ENCODE measurements at places on chromosomes 7 and 10.

GRCh38 chr10:75191821-75192568 is 18.6 kb upstream of the VDAC2 start:
- no peak for DNase-seq

DNA sequence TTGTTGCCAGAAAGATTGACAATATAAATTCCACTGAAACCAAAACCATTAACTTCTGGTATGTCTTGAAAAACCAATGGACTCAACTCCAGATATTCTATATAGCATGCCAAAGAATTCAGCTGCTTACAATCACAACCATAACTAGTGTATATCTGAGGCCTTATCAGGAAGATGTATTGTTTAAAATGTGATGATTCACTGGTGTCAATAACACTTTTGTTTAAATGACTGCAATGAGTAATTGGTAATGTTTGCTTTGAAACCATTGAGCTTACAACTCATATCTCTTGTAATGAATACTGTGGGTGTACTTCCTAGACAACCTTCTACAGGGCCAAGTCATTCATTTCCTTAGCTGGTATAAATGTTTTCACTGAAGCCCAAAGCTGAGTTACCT is 727.9 kb upstream of the KCND2 start:
- DNase-seq = no peak

DNA sequence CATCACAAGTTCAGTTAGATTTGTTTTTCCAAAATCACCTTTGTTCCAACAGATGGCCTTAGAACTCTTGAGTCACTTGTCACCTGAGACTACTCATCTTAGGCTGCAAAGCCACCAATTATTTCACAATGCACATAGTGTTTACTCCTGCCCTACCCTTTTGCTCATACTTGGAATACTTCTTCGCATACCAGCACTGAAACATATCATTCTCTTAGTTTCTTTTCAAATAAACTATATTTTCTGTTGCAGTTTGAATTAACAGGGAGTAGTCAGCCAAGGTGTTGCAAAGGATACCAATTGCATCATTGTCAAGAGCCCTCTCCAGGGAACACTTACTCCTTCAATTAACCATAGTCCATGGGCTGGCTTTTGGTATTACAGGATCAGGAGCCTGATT is 71.0 kb downstream of the CASD1 start:
- no peak for DNase-seq

- DNase-seq = no peak
Measured at GRCh38 chr10:85618841-85619240, 747.8 kb downstream of the GRID1 start.

DNA sequence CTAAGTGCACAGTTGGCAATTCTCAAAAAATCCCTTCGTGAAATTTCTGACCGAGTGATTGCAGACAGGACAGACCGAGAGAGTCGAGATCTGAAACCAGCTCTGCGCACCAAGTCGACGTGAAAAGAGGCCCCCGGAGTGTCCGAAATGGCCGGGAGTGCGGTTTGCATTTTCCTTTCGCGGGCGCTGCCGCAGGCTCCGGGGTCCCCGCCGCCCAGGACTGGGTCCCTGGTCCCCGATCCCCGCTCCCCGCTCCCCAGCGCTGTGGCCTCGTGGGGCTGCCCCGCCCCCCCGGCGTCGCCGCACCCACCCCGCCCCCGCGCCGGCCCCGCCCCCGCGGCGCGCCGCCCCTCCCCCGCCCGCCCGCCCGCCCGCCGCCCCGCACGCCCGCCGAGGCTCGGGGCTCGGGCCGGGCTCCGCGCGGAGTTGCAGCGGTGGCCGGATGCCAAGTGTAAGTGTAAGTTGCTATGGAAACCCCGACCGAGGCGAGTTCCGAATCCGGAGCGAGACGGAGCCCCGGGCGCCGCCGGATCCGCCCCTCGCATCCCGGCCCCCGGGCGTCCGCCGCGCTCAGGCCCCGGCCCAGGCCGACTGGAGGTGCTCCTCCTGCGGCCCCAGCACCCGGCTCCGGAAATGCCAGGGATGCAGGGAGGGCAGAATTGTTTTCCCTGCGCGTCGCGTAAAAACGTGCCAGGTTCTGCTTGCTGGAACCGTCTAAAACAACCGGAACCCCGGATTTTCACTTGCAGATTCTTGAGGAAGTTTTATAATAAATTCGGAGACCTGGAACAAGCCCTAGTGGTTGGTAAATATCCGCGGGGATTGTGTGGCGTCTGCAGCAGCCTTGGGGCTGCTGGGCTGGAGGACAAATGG is 4.6 kb downstream of the BMI1 start:
- DNase-seq = no peak

- DNase-seq = no peak
Measured at GRCh38 chr7:138395763-138396162, 64.3 kb upstream of the TRIM24 start.

DNA sequence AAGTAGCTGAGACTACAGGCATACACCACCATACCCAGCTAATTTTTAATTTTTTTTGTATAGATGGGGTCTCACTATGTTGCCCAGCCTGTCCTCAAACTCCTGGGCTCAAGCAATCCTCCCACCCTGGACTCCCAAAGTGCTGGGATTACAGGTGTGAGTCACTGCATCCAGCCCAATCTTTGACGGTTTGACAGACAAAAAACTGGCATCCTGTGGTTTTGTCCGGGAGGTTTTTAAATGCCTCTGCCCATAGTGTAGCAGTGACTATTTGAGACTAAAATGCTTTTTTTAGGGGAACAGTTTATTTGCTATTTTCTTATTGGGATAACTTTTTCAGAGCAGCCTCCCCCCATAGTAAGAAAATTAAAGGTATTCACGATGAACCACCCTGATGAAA is 523.7 kb upstream of the GALNT17 start:
- DNase-seq = no peak

DNA sequence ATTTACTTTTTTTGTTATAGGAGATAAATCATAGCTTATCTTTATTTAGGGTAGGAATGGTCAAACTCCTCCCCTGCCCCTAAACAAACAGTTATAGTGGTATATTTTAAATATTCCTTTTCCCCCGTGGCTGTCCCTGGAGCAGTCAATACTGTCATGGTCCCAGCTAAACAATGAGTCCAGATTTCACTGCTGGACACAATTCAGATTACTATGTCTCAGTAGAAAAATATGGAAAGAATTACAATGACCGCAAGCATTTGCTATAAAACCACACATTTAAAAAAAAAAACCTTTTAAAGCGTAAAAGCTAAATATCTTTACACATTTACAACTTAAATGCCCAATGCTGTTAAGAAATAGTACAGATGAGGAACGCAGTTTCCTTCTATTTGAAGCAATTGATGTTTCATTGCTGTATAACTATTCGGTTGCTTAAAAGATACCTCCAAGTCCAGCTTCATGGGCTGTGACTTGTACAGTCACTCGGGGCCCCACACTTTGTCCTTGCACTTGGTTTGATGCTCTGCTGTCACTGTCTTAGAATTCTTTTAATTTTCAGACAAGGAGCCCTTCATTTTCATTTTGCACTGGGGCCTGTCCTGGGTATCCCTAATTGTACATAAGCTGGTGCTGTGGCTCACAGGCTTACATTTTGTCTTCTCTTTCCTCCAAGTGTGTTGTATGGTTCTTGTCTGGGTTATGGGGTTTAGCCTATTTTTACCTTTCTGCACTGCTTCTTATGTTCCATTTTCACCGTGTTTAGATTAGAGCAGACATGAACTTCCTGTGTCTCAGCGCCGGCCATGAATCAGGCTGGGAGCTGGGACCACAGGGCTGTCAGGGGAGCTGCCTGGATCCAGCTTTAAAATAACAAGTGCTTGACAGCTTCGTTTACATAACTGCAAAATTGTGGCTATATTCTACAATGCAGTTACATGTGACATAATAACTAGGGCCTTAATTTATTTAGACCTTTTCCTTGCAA is 530.2 kb upstream of the FZD8 start:
- no peak for DNase-seq

GRCh38 chr10:13270877-13271551 is 28.9 kb downstream of the PHYH start:
- no peak for DNase-seq

DNA sequence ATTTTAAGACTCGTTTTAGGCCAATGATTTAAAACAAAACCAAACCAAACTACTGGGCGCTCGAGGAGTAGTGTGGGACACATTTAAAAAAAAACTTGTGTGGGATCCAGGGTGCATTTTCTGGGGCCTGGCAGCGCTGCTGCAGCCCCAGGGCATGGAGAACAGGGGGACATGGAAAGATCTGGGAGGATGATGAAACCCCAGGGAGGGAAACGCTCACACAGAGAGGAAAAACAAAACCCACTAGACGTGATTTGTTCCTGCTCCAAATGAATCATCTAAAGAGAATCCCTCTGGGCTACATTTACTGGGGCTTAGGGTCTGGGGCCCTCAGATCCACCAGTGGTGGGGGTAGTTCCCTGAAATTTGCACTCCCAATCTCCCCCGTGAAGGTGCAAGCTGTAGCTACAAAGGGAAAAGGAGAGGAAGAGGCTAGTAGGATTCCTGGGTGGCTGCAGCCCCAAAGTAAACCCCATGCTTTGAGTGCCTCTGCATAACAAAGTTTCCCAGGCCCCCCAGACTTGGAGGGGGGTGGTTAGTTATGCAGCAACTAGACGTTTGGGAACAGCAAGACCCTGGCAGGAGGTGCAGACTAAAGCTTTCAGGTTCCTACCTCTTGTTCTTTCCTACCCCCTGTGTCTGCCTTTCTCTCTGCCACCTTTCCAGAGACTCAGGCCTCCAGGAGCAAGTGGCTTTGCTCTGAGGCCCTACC is 14.5 kb upstream of the HOXA13 start:
- DNase-seq = no peak

DNA sequence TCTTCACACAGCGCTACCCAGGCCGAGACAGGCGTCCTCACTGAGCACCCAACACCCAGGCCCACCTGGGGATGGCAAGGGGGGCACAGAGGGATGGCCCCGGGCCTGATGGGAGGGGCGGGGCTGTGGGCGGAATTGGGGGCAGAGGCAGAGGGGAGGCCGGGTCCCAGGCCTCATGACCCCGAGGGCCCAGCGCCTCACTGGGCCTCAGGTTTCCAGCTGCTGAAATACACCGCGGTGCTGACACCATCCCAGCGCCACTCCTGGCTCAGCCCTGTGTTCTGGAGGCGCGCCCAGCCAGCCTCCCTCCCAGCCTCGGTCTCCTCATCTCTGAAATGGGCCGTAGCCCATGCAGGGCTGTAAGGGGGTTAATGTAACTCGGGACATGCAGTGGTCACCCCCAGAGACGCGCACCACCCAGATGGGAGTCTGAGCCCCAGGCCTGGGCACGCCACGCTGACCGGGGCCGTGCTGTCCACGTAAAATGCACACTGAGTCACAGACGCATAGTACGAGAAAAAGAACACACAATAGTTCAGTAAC is 82.3 kb downstream of the UNCX start:
- DNase-seq = no peak

GRCh38 chr7:66697449-66698438 is 42.8 kb upstream of the RABGEF1 start:
- no peak for DNase-seq

- DNase-seq = no peak
Measured at GRCh38 chr10:27699776-27700175, 45.8 kb downstream of the MKX start.

DNA sequence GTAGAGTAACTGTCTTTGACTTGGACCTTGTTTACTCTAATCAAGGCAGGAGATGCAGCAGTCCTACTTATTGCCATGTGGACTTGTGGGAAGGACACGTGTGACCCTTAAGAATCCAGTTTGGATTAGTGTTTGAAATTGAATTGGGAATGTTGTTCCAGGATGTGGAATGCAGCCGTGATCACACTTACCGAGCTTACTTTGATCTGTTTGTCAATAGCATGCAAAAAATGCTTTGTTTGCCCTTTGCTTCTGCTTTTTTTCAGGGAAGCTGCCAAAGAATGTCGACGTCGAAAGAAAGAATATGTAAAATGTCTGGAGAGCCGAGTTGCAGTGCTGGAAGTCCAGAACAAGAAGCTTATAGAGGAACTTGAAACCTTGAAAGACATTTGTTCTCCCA is 84.7 kb downstream of the CREM start:
- no peak for DNase-seq

DNA sequence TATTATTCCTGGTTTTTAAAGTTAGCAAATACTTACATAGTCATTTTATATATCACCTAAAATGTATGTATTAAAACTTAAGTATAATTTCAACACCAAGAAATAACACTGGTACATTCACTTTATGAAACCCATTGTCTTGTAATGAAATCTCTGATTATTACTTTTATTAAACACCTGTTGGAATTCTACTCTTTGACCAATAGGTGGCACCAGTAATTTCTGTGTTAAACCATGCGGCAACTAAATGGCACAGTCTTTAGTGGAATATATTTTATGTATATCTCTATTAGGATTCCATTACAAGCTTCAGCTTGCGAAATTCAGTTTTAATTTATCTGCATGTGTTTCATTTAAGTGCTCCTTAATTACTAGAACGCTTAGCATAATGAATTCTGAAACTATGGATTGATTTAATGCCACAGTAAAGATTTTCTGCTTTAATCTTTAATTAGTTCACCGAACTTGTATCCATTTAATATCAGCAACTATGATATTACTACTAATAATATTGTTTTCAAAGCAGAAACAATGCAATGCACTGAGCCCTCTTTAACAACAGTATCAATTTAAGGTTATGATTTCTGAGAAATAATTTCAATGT is 181.3 kb downstream of the MAGI2 start:
- no peak for DNase-seq

- DNase-seq = no peak
Measured at GRCh38 chr10:69969977-69970376, 82.7 kb upstream of the MACROH2A2 start.

GRCh38 chr7:48245751-48246472 is 74.7 kb downstream of the ABCA13 start:
- no peak for DNase-seq

DNA sequence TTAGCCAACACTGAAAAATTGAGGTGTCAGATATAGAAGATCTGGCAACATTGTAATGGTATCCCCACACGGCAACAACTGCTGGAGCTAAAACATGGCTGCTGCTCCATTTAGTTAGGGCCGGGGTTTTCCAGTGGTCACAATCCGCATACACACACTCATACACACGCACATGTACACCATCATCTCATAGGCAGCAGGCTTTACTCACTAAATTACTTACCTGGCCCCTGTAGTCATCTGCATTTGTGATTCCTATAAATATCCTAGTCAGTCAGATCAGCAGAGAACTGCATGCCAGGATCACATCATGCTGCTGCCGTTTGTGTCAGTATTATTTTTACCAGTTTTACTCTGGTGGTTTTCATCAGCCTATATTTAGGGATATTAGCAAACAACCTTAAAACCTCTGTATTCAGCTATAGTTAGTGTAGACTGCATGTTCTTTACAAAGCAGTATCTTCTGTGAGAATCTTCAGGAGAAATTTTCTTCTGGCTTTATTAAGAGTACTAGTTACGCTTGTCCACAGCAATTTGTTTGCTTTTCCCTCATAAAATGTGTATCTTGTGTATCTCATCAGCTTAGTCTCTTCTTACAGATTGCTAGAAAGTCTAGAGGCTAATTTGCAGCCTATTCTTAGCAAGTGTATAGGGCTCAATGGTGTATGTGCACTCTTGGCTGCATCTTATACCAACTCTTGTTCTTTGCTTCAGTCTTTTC is 38.3 kb upstream of the PTPN12 start:
- DNase-seq = no peak

- DNase-seq = no peak
Measured at GRCh38 chr10:88530629-88531391, 52.3 kb downstream of the RNLS start.

All from stimulated activated CD8-positive, alpha-beta memory T cell treated with anti-CD3 and anti-CD28 coated beads, Interleukin-2, amount 100 ng/mL, for 48 hours (primary cell).